Right ventricle myocardium inferior (tissue), 1 donor: ENCODE measurements at places on chromosomes 13 and 19. TPM values are rescaled to one million over a fixed set of nuclear protein-coding genes. Genes with fewer than 3 reads are reported as not detected.

Gene SOHLH2
- total RNA-seq, result not detected

DNA sequence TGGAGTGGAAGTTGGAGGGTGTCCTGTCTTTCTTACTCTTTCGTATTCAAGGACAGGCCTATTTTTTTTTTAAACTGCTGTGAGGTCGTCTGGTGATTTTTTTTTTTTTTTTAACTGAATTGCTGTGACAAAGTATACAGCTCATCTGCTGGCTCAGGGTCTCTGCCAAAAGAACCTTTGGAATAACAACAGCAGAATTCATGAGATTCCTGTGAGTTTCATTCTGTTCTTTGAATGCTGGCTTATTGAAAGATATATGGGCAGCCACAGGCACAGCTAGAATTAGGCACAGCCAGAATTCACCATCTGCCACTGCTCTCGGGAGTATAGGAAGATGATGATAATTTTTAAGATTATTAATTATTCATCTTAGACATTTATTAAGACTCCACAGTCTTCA, 21.4 kb upstream of the FRY start:
- DNase-seq, result no peak

DNA sequence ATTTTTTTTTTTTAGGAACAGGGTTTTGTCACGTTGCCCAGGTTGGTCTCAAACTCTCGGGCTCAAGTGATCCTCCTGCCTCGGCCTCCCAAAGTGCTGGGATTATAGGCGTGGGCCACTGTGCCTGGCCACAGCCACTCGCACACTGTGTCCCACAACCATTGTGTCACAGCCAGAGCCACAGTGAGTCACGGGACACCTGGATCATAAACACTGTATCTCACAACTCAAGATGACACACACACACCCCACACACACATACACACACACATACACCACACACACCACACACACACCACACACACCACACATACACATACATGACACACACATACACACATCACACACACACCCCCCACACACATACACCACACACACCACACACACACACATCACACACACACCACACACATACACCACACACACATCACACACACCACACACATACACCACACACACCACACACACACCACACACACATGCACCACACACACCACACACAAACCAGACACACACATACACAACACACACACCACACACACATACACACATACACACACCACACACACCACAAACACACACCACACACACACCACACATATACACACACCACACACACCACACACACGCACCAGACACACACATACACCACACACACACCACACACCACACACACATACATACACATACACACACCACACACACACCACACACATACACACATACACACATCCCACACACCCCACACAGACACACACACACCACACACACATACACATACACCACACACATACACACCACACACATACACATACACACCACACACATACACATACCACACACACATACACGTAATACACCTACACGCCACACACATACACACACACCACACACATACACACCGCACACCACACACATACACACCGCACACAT, 16.2 kb downstream of the ELAVL3 start:
- DNase-seq, result no peak

DNA sequence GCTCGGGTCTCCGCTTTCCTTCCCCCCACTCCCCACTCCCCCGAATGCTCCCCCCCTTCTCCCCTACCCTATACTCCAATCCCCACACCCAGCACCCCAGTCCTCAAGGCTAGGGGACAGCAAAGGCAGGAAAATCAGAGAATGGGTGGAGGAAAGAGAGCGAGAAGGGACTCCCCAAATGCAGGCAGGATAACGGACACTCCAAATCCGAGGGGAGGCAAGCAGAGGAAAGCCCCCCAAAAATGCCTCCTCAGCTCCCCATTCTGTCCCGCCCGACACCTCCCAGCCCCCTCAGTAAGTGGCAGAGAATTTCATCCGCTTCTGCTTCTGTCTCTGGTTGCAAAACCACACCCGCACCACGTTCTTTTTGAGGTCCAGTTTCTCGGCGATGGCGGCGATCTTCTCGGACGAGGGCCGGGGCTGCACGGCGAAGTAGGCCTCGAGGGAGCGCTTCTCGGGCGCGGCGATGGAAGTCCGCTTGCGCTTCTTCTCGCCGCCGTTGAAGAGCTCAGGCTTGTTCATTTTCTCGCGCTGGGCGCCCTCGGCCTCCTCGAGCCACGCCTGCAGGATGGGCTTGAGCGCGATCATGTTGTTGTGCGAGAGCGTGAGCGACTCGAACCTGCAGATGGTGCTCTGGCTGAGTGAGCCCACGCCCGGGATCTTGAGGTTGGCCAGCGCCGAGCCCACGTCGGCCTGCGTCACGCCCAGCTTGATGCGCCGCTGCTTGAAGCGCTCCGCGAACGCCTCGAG, 2.1 kb downstream of the POU4F1 start:
- DNase-seq, result no peak

Gene PLD3
- total RNA-seq, result 169 TPM

Gene ZNF112
- 3.9 TPM for total RNA-seq

DNA sequence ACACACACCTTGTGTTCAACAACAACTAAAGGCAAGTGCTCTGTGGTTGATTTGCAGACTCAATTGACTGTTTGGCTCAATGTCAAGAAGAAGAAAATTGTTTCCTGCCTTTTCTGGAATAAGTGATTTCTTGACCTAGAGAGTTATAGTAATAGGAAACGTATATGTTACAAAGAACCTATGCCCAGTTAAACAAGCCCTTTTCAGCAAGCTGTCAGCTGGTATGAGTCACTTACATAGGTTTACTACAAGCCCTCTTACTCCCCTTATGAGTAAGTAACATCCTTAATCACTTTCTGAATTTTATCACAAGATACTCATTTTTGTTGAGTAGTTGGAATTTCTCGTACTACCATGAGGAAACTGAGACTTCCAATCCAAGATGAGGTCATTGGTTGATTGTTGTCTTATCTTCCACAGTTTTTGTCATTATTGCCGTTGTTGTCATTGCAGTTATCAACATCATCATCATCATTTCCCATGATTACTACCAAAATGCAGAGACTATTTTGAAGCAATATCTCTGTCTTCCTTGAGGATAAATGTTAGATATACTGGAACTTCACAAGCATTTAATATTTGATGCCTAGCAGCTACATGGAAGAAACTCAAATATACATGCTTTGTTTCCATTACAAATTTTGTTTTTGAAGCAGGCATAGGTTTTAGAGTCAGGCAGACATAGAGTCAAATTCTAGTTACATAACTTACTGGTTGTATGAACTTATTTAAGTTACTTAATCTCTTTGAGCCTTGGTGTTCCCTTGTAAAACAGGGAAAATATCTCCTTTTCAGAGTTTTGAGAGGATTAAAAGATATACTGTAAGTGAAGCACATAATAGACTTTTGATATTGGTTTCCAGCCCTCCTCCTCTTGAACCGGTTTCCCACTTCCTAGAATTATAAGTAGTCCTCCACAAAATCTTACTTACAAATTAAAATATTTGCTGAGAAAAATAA, 106.0 kb downstream of the RAP2A start:
- DNase-seq, result no peak

DNA sequence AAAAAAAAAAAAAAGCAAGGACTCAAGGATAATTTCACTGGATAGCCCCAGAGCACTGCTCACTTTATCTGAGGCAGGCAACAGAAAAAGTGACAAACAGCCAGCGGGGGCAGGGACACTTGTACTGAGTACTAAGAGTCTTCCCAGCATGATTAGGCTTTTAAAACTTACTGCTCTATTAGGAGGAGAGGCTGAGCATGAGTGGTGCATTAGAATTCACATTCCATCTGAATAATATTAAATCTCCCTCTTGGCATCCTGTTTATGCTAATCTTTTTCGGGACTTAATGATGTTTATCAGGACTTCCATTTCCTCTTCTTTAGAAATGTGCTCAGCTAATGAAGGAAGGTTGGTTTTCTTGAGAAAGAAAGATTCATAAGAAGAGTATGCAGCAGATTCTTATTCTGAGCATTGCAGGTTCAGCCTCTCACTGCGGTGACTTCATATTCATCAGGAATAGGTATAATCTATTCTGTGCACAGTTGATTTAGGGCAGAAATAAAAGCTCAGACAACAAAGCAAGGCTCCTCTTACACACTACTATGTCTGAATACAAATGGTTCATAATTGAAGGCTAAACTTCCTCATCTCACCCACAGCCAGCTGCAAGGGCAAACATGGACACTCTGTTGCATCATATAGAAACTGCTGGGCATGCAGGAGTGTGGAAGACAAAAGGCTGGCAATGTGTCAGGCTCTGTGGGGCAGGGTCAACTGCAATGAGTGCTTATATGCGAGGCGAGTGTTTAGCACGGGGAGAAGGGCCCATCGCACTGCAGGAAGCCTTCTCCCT, 107.0 kb downstream of the KL start:
- peak; percentile 74 for DNase-seq

Gene CD37
- total RNA-seq, result 9.1 TPM

Gene PLK5
- total RNA-seq, result not detected

Gene C19orf33
- 6.7 TPM for total RNA-seq

DNA sequence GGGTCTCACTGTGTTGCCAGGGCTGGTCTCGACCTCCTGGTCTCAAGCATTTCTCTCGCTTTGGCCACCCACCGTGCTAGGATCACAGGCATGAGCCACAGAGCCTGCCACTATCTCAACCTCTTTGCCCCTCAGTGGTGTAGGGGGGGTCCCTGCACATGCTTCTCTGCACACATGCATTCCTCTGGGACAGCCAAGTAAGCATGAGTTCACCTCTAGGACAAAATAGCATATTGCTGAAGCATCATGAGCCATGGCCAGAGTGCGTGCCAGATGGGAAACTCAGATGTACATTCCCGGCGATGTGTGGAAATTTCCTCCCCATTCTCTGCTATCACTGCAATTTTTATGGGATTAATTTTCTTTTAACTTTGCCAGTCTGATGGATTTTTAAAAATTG, 23.1 kb downstream of the CHAF1A start:
- DNase-seq, result no peak

Gene LILRA1
- total RNA-seq, result 0.92 TPM

- DNase-seq, result no peak
These were observed 304.7 kb downstream of the COG6 start for GRCh38 chr13:39960191-39960590.

- DNase-seq, result no peak
These were observed 427 bp downstream of the PLPPR3 start for GRCh38 chr19:821231-821824.

DNA sequence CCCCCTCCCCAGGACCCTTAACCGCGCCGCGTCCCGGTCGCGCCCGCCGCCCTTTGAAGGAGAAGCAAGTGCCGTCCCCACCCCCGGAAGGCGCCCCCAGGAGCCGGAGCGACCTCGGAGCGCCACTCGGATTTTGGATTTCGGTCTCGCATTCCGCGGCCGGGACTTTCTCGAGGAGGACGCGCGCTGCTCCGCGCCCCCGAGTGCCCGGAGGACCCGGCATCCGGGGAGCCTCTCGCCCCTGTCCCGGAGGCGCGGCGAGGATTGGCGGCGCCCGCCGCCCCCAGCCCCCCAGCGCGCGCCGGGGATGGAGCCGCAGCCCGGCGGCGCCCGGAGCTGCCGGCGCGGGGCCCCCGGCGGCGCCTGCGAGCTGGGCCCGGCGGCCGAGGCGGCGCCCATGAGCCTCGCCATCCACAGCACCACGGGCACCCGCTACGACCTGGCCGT, 1.6 kb downstream of the MIDN start:
- no peak for DNase-seq

GRCh38 chr19:33719366-33720154, 77.1 kb upstream of the KCTD15 start:
- DNase-seq, result no peak

DNA sequence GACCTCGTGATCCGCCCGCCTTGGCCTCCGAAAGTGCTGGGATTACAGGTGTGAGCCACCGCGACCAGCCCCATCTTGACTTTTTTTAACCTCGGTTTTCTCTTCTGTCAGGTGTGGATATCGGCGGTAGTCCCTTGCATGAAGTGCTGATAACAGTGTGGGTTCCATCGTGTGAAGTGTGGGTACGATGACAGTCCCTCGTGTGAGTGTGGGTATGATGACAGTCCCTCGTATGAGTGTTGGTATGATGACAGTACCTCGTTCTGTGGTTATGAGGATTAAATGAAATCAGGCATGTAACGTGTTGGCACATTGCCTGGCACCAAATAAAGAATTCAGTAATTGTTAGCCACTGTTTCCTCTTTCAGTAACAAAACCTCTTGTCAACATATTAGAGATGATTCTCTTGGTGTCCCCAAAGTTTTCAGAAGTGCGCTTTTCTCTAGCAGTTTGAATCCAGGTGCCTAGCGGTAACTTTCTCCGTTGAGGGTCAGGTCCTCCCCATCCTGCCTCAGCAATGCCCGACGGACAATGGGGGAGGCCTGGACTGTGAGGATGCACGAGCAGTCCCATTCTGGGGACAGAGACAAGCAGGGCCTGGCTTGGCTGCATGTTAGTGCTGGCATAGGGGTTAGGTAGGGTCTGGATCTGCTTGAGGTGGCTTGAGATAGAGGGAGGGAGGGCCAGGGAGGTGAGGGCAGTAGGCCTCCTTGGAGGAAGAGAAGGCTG, 15.3 kb downstream of the GATAD2A start:
- no peak for DNase-seq

Gene AMER2
- total RNA-seq, result not detected

Gene ADGRL1
- 27.0 TPM for total RNA-seq

DNA sequence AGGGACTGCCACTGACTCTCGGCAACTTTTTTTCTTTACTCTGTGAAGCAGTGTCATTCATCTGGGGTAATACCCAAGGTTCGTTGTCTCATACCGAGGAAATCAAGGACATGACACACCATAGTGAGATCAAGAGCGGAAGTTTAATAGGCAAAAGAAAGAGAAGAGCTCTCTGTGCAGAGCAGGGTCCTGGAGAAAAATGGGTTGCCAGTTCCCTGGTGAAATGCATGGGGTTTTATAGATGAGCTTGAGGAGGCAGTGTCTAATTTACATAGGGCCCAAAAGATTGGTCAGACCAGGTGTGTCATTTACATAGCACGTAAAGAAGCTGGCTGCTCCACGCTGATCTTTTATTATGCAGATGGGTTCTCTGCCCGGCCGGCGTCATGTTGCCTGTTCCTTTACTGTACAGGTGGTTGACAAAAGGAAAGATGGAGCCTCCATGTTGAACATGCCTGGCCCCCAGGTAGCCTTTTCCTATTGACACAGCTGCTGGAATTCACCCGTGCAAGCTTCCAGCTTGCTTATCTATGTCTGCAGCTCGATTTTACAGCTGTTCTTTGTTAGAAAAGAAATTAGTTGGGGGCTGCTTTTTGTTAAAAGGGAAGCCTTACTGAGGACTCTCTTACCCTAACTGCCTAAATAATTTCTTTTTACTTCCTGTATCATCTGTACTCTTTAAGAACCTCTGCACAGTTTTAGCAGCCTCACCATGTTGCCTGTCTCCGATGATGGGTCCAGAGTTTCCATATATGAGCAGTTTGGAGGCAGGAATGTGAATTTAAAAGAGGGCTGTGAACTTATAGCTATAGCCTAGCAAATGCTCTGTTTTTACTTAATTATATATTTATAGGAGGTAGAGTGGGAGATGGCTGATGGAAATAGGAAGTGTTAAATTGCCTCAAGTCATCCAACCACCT, 98.0 kb upstream of the DIAPH3 start:
- DNase-seq, result no peak
